Suppressor macrophage treated with lipopolysaccharide for 1 hour (primary cell): ENCODE measurements at places on chromosomes 13 and 19.

- peak; percentile 72 for DNase-seq
Observed at GRCh38 chr19:49930483-49931011, 1.2 kb upstream of the NUP62 start.

DNA sequence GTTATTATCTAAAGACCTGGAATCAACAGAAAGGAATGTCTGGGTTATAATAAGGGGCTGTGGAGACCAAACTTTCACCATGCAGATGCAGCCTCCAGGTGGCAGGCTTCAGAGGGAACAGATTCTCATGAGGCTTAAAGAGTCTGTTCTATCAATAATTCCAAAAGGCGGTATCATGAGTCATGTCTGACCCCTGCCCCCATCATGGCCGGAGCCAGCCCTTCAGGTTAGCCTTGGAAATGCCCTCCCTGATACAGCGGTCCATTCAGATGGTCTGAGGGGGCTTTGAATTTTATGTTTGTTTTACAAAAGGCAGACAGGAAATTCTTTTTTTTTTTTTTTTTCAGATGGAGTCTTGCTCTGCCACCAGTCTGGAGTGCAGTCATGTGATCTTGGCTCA is 21.7 kb upstream of the LAMP1 start:
- DNase-seq, result peak; percentile 53

- peak; percentile 58 for DNase-seq
Observed at GRCh38 chr13:50141375-50141975, 126.2 kb downstream of the KCNRG start.

GRCh38 chr13:74251778-74252519 is 117.7 kb upstream of the KLF12 start:
- DNase-seq, result no peak

DNA sequence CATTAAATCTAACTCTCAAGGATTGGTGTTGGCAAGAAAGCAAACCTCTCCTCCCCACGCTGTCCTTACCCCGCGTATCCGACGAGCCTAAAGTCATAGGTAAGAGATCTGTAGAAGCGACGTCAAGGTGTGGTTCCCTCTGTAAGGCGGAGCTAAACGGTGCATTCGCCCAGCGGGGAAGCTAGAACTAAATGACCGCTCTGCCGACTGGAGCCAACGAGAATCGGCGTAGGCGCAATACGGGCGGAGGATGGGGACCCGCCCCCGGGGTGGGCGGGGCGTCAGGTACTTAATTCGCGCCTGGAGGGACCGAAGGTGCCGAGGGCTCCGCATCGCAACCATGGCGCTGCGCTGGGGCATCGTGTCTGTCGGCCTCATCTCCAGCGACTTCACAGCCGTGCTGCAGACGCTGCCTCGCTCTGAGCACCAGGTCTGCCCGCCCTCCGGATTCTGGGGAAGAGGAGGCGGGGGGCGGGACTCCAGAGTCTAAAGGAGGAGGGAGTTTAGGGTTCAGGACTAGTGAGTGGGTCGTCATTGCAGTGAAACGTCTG is at the start of gene DHDH:
Gene DHDH (plus strand): TSS at position 318 of the 551 bp plus-strand sequence. CDS start 23 bp downstream, at position 341.
- peak; percentile 86 for DNase-seq

DNA sequence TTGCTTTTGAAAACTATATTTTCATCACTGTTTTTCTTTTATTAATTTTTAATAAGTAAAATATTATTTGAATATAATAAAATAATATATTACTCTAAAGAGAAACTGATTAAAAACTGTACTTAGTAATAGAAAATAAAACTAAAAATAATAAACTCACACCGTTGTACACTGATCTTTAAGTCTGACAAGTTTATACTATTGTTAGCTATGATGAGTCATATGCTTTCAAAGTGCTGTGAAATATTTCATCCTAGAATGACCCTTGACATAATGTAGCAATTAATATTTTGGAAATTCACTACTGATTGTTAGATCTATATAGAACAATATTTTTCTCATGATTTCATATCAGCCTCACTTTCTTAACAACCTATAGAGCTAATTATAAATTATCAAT is 1040.6 kb upstream of the SPRY2 start:
- no peak for DNase-seq

DNA sequence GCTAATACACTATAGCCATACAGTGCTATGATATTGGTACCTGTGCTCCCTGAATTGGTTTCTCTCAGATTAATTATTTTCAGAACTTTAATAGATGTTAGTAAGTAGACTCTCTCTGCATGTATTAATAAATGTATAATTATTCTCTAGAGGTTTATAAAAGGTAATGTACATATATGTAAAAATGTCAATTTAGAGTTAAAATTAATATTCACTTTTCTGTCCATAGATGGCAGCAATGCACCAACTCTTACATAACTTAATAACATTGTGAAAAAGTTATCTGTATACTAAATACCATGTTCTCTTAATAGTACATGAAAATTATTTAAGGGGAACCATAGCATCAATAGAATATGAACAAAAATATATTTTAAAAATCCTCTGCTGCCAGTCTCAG is 515.0 kb upstream of the KLHL1 start:
- DNase-seq, result peak; percentile 4

GRCh38 chr19:12757544-12758274 is 6.1 kb downstream of the BEST2 start:
- DNase-seq, result peak; percentile 84

GRCh38 chr13:95176611-95177259 is 124.5 kb downstream of the ABCC4 start:
- no peak for DNase-seq

GRCh38 chr19:51480590-51480989 is 2.3 kb downstream of the CEACAM18 start:
- peak; percentile 31 for DNase-seq

GRCh38 chr13:52980695-52981094 is 47.9 kb upstream of the OLFM4 start:
- no peak for DNase-seq

GRCh38 chr13:107721125-107721869 is 494.0 kb downstream of the LIG4 start:
- DNase-seq, result no peak

- peak; percentile 17 for DNase-seq
Observed at GRCh38 chr13:46565808-46566750, 13.1 kb downstream of the LRCH1 start.

GRCh38 chr13:24161010-24161775 is 673 bp downstream of the SPATA13 start:
- peak; percentile 38 for DNase-seq

DNA sequence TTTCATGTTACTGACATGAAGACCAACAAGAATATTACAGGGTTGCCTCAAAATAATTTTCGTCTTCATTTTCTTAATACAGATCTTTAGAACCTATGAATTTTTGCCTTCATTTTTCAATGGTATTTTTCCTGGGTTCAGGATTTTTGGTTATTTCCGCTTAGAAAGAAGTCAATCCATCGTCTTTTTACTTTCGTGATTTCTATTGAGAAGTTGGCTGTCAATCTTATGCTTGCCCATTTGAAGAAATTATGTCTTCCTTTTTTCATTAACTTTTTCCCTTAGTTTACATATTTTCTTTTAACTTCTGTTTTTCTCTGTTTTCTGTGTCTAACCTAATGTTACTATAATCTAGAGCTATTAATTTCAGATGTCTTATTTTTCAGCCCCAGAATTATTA is 868.9 kb upstream of the SLC10A2 start:
- DNase-seq, result no peak

GRCh38 chr19:46180701-46181387 is 32.8 kb downstream of the IGFL2 start:
- DNase-seq, result peak; percentile 53

GRCh38 chr19:2511991-2512390 is 36.1 kb downstream of the GADD45B start:
- DNase-seq, result no peak

GRCh38 chr19:43305642-43306041 is 36.3 kb upstream of the PSG9 start:
- DNase-seq, result no peak

- no peak for DNase-seq
Observed at GRCh38 chr13:44432650-44433049, 59.0 kb downstream of the SERP2 start.

GRCh38 chr19:4589579-4590410 is 30.3 kb upstream of the SEMA6B start:
- DNase-seq, result peak; percentile 77

DNA sequence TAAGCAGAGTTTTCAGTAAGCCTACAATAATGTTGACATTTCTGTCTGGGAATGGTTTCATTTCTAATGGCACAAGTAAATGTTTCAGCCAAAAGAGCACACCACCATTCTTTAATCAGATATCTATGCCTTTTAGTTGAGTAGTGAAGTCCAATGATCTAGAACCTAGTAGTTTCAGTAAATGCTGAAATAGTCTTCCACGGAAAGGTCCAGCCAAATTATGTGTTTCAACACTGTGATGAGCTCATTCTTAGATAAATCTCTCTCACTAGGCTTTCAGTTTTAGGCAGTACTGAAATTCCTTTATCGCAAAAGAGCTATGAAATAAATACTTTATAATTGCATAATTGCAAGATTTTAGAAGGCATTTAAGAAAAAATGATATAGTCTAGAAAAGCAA is 816.8 kb upstream of the PCDH9 start:
- DNase-seq, result no peak

DNA sequence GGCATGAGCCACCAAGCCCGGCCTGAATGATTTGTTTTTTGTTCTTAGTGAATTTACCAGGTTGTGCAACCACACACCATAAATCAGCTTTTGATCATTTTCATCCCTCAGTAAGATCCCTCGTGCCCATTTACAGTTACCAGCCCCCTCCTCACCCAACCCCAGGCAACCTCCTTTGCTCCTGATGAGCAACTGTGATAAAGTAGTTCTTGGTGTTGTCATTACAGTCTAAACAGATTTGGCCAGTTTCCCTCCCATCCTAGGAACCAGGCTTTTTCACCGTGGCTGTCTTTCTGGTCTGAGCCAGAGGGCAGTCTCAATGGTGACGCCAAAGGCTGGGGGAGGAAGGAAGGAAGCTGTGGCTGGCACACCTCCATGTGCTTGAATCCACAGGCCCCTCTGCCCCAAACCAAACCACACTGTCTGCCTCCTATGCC is 61.2 kb upstream of the WDFY2 start:
- DNase-seq, result peak; percentile 34

DNA sequence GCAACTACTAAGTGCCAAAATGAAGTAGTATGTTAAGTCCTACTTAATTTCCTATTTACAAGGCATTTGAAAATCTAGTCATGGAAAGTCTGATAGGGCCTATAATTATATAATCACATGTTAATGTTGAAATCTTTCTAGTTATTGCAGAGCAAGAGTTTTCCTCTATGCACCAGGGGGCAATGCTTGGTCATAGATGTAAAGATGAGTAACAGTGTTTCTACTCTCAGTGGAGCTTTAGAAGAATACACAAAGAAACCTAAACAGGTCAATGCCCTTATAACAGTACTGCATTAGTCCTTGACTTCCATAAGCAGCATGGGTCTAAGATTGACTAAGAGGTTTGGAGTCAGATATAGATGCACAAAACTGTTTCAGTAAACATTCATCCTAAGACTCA is 218.7 kb downstream of the KCTD12 start:
- DNase-seq, result peak; percentile 70

DNA sequence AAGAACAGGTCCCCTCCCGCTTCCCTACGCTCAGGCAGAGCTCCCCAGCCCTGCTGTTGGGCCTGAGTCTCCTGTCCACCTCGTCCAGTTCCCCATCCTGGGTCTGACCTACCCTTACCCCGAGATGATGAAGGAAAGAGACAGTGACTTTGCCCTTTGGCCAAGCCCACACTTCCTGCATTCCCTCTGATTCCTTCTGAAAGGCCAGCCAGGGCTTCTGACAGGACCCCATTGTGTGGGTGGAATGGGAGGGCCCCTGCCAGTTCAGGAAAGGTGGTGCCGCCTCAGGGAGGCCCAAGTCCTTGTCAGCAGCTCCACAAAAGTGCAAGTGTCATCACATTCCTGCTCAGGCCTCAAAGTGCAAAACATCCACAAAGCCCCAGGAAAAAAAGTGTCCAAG is 177.8 kb downstream of the PAN3 start:
- no peak for DNase-seq

- DNase-seq, result no peak
Observed at GRCh38 chr19:4922530-4923275, 13.4 kb downstream of the UHRF1 start.

- no peak for DNase-seq
Observed at GRCh38 chr13:113428871-113429607, 24.2 kb downstream of the ADPRHL1 start.

- DNase-seq, result peak; percentile 84
Observed at GRCh38 chr19:37551129-37551993, 43.2 kb downstream of the ZNF571 start.

- DNase-seq, result no peak
Observed at GRCh38 chr13:112776354-112776753, 86.5 kb downstream of the ATP11A start.

GRCh38 chr19:42143341-42144234 is 11.3 kb upstream of the POU2F2 start:
- DNase-seq, result no peak

GRCh38 chr19:14383661-14384555 is 2.7 kb downstream of the ADGRE5 start:
- peak; percentile 95 for DNase-seq

DNA sequence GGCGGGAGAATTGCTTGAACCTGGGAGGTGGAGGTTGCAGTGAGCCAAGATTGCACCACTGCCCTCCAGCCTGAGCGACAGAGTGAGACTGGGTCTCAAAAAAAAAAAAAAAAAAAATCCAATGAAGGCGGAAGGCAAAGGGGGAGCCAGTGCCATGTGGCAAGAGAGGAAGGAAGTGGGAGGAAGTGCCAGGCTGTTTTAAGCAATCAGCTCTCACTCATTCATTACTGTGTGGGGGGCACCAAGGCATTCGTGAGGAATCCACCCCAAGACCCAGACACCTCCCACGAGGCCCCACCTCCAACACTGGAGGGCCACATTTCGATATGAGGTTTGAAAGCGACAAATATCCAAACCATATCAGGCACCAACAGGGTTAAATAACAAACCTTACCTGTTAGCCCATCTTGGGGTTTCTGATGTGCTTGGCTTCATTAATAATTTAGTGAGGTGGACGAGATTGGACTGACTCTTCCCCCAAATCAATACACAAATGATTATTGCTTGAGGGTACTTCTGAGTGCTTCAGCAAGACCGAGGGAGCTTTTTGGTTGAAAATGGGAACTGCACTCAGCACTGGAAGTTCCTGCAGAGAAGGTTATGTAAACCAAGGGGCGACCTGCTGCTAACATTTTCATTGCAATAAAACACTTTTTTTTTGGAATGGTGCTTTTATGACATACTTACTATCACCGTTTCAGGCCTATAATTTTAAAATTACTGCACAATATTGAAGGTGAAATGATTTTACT is 7.5 kb upstream of the LRP3 start:
- peak; percentile 72 for DNase-seq

DNA sequence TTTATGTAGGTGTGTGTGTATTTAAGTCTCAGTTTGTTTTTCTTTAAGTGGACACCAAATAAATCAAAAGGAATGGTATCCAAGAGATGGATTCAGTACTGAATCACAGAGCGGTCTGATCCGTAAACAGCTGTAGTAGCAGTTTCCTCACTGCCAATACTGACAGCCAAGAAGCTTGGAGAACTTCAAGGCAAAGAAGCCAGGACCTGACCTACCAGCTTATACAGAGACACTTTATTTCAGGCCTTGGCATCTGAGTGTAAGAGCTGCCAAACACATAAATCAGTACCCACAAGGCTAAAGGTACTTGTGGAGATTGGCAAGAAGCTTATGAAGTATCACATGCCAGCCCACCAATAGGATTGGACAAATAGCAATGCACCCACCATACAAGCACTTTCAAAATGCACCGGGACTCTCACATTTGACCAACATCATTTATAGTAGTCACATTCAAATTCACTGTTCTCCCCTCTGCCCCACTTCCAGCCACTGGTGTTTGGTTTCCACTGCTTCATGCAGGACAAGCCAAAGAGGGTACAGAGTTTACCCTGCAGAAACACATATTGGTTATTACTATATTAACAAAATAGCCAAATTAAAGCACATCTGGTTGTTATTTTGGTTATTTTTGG is 357.9 kb downstream of the KLF12 start:
- DNase-seq, result no peak
